ENCODE measurements at places on chromosomes 3 and 15. TPM values are rescaled to one million over a fixed set of nuclear protein-coding genes. Genes with fewer than 3 reads are reported as not detected.

Gene ADPRH
- total RNA-seq = 4.1 TPM

Gene GOLGA8B
- total RNA-seq = 38.3 TPM

Gene DLL4
- 0.94 TPM for total RNA-seq

Gene XIRP1
- not detected for total RNA-seq

Gene PPIP5K1
- 41.7 TPM for total RNA-seq

Gene RBP2
- not detected for total RNA-seq

Gene RASL12
- total RNA-seq = 6.5 TPM

Gene PRSS50
- total RNA-seq = 1.4 TPM

Gene GOLGA8Q
- total RNA-seq = 0.50 TPM

Gene DISP2
- total RNA-seq = 1.0 TPM

Gene TMC3
- not detected for total RNA-seq

Gene CORO2B
- total RNA-seq = 4.9 TPM

Gene SLC24A1
- total RNA-seq = 7.0 TPM

Gene GPR87
- not detected for total RNA-seq

Gene CRABP1
- 377 TPM for total RNA-seq

Gene PLAAT1
- 3.9 TPM for total RNA-seq

Gene ANKRD63
- total RNA-seq = 1.2 TPM

Gene CLASP2
- 65.8 TPM for total RNA-seq

Gene TEX55
- not detected for total RNA-seq

Gene ROBO1
- total RNA-seq = 107 TPM

Gene NPAP1
- total RNA-seq = 0.11 TPM

Gene FOXB1
- total RNA-seq = 10.8 TPM

Gene ITGB5
- total RNA-seq = 292 TPM

Gene COL6A6
- 0.11 TPM for total RNA-seq
